ENCODE measurements at places on chromosomes 1 and 21.

GRCh38 chr1:229097356-229097755 is 173.6 kb upstream of the RAB4A start:
- DNase-seq, result no peak

DNA sequence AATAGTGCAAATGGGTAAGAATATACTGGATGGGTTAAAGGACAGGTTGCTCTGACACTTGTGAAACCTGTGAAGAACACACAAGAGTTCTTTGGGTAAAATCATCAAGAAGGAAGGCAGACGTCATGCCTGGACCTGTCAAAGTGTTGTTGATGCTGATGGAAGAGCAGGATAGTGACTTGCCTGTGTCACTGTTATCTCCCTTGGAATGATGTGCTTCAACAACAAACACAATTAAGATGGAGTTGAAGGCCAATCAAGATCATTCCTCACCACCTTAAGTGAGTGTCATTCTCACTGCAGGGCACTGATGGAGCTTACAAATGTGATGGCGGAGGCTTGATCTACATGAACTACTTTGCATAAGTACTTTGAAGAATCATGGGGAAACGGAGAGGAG is 73.2 kb downstream of the LRRN2 start:
- DNase-seq, result no peak

DNA sequence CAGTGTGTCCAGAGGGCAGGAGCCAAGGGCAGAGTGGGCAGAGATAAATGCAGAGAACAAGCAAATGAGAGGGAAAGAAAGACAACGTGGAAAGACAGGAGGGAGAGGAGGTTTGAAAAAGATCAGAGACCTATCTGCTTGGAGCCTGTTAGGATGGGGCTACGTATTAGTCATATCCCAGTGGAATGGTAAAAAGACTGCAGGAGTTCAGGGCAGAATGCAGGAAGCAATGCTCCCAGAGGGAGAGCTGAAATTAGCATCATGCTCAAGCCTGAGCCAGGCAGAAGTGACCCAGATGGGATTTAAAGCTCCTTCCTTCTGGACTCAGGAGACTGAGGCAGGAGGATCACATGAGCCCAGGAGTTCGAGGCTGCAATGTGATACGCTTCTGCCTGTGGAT is 261.3 kb upstream of the CHRM3 start:
- DNase-seq, result no peak

- DNase-seq, result no peak
Measured at GRCh38 chr21:31837618-31838390, 35.0 kb upstream of the HUNK start.

DNA sequence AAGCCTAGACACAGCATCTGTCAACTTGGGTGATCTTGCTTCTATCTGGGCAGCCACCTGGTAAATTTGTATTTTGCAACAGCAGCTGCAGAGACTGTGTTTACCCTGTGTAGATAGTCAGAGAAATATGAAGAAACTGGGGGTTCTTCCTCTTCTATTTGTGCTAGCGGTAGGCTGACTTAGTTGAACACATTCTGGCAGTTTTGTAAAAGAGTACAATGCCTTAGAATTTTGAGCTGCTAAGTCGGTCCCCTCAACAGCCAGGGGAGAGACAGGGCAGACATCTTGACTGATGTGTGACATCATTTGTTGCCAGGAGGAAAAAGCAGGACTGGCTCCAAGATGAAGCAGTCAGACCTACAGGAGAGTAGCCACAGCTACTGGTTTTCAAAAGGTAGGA is 53.7 kb downstream of the KCNJ6 start:
- peak; percentile 91 for DNase-seq

DNA sequence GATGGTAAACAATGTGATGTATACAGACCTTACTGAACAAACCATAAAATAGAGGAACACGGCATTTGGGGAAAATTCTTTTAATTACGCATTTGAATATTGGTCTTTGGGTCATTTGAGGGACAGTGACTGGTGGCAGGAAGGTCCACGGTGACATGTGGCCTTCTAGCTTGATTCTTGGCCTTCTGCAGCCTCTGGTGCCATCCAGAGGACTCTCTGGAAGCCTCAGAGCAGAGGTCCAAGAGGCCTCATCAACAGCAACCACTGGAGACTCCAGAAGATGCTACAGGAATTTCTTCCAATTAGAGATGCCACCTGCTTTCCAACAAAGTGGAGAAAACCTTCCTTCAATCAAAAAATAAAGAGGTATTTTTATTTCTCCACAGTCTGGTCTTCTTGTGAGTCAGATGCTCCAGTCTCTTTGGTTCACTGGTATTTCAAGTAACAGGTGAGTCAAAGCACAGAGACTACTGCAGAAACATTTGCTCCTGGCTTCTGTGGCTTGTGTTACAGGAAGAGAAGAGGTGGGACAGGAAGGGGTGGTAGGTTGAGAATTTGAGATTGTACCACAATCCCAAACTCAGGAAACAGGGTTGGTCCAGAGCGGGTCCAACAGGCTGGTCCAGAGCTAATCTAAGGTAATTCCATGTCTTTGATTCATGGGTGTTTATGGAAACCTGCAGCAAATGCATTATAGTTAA is 2.7 kb upstream of the F5 start:
- no peak for DNase-seq

GRCh38 chr1:30919025-30919881 is 10.7 kb upstream of the SDC3 start:
- peak; percentile 9 for DNase-seq

- DNase-seq, result no peak
Measured at GRCh38 chr1:151266821-151267220, 12.3 kb downstream of the PSMD4 start.

DNA sequence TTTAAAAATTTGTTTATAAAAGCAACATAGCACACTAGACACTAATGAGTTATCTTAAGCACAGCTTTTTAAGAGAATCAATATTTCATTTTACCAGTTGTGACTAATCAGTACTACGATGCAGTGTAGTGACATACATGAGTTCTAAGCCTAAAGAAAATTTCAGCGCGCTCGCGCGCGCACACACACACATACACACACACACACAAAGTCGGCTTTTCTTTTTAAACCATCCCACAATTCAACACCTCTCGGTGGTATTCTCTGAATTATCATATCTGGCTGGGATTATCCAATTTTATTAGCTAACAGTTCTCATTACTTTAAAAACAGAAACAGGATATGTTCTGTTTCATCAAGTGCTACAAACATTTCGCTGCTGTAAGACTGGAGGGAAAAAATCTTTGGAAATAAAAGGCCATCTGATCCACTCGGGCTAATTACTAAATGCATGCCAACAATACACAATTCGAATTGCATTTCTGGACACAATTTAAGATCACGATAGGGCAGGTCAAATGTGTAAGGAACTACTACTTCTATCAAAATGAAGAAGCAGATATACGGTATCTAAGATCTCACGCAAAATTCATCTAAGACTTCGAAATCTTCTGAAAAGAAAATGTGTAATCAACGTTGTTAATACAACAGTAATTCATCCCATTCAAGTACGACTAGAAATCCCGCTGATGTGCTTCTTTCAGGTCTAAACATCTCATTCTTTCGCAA is 1.2 kb downstream of the TUT4 start:
- DNase-seq, result no peak

Measured in DMS 273 treated with DMSO at 0.1 percent for 48 hours (cell line).